Left forelimb (tissue), 1 donor: ENCODE measurements at places on chromosomes 5 and 9.

DNA sequence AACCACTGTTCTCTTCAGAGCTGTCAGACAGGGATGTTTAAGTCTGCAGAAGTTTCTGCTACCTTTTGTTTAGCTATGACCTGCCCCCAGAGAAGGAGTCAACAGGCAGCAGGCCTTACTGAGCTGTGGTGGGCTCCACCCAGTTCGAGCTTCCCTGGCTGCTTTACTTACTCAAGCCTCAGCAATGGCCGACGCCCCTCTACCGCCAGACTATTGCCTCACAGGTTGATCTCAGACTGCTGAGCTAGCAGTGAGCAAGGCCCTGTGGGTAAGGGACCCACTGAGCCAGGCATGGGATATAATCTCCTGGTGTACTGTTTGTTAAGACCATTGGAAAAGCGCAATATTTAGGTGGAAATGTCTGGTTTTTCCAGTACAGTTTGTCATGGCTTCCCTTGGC lies 229.6 kb downstream of the TMEM167A start:
- DNase-seq: no peak

DNA sequence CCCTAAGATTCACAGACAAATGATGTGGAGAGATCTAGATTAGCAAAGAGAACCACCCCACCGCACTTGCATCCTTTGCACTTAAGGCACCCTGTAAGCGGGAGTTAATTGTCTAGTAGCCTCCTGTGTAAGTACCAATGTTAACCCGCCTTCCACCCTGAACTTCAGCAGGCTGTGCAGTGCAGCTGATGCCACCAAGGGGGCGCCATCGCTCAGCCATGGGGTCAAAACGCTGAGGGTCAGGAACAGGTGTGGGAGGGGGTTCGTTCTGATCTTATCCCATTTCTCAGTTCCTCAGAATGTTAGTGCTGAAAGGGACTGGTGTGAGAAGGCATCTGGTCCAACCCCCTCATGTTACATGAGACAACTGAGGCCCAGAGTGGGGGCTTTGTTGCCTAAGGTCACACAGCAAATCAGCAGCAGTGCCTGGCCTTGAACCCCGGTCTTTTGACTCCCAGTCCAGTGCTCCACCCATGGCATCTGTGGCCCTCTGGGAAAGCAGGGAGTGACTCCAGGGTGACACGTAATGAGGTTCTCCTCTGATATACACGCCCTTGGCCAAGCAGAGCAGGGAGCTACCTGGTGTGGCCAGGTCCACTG lies 57.3 kb downstream of the CYFIP2 start:
- DNase-seq: no peak

DNA sequence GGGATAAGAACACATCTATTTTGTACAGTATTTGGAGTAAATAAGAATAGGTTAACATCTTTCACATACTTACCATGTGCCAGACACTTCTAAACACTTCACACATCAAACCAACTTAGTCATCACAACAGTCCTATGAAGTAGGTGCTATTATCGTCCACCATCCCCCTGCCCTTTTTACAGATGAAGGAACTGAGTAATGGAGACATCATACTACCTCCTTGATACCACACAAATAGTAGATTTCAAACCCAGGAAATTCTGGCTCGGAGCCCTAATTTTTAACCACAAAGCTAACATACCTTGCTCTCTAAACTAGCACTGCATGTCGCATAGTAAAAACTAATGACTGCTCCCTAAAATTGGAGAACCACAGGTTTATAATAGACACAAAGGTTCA lies 4.2 kb upstream of the ZNF366 start:
- DNase-seq: no peak

GRCh38 chr9:129989740-129990139 lies 53.2 kb downstream of the FNBP1 start:
- DNase-seq: no peak

DNA sequence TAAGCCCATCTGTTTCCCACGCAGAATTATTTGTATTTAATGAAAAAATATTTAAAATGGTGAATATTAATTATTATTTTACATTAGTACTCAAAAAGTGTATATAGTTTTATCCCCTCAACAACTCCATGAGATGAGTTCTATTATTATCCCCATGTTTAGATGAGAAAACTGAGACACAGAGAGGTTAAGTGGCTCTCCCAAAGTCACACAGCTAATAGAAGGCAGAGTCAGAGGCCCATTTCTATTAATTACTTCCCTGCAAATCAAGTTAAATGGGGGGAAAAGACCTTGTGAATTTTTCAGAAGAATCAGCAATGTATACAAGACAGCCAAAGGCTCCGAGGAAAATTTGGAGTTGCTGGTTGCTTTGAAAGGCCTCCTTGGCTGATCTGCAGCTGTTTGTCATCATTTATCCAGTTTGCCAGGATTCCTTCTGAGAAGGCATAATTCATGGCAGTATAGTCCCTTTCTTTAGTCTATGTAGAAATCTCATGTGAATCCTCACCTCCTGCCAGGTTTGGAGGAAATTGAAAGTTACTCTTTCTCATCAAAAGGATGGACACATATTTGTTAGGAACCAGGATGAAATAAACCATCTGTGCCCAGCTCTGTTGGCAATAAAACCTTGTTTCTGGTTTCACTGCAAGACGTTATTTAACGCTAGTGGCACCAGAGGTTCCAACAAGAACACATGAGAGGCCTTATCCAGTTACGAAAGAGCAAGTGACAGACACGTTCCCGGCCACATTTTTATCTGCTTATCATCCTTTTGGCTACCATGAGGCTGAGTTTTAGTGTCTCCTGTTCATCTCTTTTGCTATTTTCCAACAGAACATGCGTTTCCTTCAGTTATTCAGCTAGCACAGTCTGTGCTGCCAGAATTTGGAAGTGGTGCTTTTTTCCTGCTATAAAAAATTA lies 621 bp downstream of the FYB1 start:
- no peak for DNase-seq
